ENCODE measurements at places on chromosomes 3 and 15.
A peak's percentile ranks its signal among the peaks of the same experiment; 100 is the strongest.

GRCh38 chr15:97146929-97147870 is 813.3 kb upstream of the ARRDC4 start:
- no peak for DNase-seq

DNA sequence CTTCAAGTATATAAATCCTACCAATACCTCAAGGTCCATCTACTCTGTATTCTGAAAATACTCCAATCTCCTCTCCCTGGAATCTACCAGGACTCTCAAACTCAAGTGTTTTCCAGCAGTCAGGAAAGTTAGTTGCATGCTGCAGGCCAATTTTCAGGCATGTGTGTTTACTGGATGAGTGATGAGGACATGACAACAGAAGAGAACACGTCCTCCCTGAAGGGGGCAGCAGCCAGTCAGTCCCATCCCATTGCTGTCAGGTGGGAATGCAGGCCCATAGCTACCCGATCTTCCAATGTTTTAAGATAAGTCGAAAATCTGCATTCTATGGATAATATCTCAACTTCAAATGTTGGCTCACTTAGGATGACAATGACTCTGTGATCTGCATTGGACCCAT is 496.2 kb downstream of the FHIT start:
- peak; percentile 8 for DNase-seq

GRCh38 chr3:96779810-96780209 is 34.6 kb upstream of the EPHA6 start:
- no peak for DNase-seq

- DNase-seq, result no peak
Observed at GRCh38 chr3:169777822-169778221, 4.6 kb downstream of the MYNN start.

GRCh38 chr15:97759363-97759762 is 201.1 kb upstream of the ARRDC4 start:
- no peak for DNase-seq

All from A549 (cell line).